Stimulated activated CD8-positive, alpha-beta memory T cell treated with anti-CD3 and anti-CD28 coated beads, Interleukin-7, amount 100 ng/mL, for 1 hour (primary cell): ENCODE measurements at places on chromosomes 2 and 18.

- DNase-seq: no peak
These were observed 75.1 kb upstream of the LDAH start for GRCh38 chr2:20897874-20898453.

- no peak for DNase-seq
These were observed 76.3 kb downstream of the R3HDM1 start for GRCh38 chr2:135607561-135607960.

- no peak for DNase-seq
These were observed 153.0 kb upstream of the ITGA4 start for GRCh38 chr2:181304011-181304844.

- DNase-seq: no peak
These were observed 46.6 kb upstream of the AMMECR1L start for GRCh38 chr2:127932199-127932876.

DNA sequence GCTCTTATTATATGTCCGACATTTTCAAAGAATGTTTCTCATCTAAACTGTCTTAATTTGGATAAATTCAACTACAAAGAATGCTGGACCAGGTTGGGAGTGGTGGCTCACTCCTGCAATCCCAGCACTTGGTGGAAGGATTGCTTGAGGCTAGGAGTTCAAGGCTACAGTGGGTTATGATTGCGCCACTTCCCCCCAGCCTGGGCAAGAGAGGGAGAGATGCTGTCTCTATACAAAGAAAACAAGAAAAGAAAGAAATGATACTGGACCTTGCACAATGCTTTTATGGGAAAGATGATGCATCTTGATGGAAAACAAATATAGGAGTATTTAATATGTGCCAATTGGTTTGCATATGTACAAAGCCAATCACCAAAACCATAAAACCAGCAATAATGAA, 296.7 kb downstream of the LPIN1 start:
- DNase-seq: no peak

DNA sequence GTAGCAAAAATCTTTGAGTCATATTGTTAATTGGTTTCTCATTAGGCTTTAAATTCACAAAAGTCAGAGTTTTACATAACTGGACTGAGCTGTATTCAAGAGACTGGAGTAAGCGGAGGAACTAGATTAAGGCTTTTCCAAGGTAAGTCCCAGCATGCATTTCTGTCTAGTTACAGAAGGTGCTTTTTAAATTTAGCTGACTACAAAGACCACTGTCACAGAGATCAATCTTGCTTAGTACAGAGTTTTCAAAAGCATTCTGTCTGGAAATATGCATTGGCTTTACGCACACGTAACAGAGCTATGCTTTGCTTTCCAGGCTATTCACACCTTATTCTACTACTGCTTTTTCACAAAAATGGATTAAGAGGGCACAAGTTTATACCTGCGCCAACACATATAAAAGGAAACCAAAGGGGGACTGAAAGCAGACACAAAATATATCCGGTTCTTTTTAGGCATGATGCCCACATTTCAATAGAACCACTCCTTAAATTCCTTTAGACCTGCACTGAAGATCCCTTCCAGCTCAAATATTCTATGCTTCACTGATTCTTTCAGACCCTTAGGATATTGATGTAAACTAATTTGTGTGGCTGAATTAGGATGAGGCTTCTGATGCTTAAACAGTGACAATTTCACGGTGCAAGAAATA, 560.7 kb upstream of the CRIM1 start:
- no peak for DNase-seq

- no peak for DNase-seq
These were observed 7.9 kb downstream of the NEUROD1 start for GRCh38 chr2:181672255-181673008.

DNA sequence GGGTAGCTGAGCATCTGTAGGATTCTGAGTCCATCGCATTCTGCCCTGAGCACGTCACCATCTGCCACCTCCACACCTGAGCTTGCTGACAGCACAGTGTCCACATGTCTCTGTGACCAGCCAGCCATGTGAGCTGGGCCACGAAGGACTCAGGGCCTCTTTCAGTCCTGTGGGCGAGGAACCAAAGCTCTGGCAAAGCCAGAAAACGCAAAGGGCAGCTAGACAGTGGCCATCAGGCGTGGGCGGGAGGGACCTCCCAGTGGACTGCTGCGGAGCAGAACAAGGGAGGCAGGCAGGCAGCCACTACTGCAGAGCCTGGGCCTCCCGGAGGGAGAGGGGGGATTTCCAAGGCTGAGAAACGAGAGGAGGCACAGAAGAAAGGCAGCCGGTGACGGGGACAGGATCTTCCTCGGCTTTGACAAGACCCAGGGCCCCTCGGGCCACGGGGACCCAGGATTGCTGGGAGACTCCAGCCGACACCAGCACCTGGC, 274.6 kb upstream of the SALL3 start:
- DNase-seq: no peak

GRCh38 chr2:216189410-216189809, 80.3 kb downstream of the XRCC5 start:
- DNase-seq: no peak

DNA sequence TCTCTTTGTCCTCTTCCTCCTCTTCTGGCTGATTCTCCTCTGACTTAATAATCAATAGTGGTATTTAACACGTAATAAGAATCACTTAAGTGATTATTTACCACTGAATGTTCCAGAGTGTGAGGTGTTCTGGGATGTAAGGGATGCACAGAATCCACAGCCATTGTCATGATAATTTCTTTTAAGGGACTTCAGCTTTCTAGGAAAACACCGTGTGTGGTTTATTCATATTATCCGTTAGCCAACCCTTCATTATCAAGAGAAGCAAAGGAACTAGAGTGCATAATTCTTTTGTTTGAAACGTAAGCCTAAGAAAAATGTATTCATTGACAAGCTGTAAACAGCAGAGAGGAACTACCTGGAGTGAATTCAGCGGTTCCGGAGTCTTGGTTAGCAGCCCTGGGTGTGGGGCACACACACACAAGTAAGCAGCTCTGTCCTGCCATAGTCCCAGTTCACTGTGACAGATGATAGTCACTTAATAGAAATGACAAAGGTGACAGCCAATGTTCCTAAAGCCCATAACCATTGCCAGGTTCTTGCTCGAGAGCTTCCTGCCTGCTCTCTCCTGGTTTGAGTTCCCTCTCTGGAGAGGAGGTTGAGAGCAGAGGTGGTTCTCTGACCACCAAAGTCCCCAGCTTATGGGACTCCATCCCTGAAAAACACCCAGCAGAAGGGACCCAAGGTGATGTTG, 101.9 kb downstream of the ACOXL start:
- no peak for DNase-seq

DNA sequence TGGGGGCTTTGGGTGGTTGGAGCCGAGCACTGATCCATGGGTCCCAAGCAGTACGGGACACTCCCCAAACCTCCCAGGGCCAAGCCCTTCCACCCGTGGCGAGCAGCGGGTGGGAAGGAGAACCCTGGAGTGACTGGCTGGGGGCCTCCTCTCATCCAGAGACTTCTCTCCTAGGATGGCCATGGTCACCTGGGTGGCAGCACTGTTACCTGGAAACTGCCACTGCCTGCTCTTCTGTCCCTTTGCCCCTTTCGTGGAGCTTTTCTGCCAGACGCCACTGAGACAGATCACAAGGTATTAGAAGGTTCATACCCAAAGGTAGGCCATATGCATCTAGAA, 26.9 kb downstream of the CENPO start:
- DNase-seq: no peak

DNA sequence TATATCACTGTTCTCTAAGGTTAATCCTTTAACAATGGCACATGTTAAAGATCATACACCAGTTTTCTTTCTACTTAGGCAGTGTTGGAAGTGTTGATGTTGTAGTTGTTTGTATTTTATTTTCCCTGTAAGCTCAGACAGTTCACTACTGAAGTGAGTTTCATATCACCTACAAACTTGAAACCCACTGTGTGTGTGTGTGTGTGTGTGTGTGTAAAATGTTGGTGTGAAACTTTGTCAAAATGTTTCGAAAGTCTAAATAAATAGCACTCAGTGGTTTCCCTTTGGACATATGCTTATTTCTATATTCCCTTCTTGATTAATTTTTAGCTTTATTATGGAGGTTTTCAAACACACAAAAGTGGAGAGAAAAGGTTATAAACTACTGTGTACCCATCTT, 79.8 kb upstream of the CAVIN2 start:
- DNase-seq: no peak

GRCh38 chr2:241910604-241911520, 41.3 kb downstream of the RTP5 start:
- DNase-seq: no peak

- no peak for DNase-seq
These were observed 498.3 kb upstream of the LRRTM4 start for GRCh38 chr2:78020491-78020890.

DNA sequence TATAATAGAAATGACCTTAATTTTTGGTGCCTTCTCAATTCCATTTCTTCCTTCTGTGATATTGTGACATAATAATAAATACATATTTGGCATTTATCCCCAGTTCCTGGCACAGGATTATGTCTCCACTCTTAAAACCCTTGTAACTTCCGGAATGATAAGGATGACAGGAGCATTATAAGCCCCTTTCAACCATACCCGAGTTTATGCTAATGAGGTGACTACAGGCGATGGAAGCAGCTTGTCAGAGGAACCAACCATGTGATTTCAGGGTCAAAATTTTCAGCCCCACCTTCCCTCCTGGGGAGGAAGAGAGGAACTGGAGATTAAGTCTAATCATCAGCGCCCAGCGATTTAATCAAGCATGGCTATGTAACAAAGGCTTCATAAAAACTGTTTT, 528.5 kb upstream of the CRIM1 start:
- no peak for DNase-seq

- no peak for DNase-seq
These were observed 101.8 kb upstream of the MYO3B start for GRCh38 chr2:170076189-170076588.

GRCh38 chr2:177753682-177754491, 318.7 kb downstream of the PDE11A start:
- DNase-seq: no peak

GRCh38 chr18:74367905-74368304, 52.3 kb downstream of the C18orf63 start:
- DNase-seq: no peak

GRCh38 chr18:5370332-5370731, 74.8 kb upstream of the ZBTB14 start:
- no peak for DNase-seq

- DNase-seq: no peak
These were observed 733.7 kb upstream of the FAM98A start for GRCh38 chr2:34332813-34333212.
